Fibroblast of skin of right quadriceps (primary cell): ENCODE measurements at places on chromosomes 3 and 15.

DNA sequence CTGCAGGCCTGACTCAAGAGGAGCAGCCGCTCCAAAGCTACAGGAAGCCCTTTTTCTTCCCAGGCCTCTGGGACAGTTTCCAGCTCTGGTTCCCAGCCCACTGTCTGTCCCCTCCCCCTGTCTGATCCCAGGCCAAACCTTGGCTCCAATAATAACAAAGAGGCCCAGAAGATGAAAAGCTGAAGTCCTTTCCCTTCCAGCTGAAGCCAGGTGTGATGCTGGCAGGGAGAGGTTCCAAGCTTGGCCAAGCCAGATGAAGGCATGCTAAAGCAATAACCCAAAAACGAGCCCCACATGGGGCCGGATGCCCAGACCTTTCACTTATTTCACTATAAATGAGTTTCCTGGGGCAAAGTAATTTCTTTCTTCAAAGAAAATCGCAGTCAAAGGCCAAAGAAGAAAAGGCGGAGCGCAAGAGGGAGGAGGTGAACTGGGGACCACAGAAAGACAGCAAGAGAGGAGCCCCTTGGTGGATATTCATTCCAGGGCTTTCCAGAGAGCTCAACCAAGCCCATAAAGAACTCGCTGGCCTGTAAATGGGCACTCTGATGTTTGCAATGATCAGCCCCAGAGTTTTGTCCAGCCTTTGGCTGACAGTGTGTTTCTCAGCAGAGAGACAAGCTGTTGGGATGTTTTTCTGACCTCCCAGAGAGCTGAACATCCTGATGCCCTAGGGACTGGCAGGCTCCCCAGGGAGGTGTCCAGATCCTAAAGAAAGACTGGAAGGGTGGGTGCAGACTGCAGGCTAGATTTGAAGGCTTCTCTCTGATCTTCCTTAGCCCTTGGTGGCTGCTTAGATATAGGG is 157.6 kb downstream of the UACA start:
- peak; percentile 85 for DNase-seq

DNA sequence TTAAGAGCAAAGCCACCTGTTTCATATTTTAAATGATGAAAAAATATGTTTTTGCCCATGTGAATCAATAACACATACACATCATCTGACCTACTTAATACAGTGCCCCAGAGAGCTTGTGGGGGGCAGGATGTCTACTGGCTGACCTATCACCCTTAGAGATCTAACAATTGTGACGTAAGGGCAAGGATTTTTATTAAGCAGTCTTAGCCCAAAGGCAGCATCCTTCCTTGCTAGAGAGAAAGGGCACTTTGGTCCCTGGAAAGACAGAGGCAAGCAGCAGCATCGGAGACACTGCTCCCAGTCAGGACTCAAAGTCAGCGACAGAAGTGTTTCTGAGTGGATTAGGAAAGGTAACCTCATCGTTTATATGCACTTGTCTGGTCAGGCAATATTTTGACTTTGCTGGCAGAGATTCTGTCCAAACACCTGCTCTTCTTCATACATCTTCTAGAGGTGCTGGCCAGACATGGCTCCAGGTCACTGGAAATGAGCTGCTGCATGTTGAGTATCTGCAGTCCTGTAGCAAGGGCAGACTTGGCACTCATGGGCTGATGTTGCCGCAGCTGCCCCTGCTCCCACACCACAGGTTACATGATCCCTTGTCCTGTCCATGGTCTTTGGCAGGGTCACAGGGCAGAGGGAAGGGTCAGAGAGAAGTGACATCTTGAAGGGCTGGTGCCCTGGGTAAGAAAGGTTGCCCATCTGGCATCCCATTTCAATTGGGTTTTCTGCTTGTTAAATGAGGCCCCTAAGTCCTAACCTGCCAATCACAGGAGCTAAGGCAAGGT is 1.8 kb downstream of the CXCR6 start:
- no peak for DNase-seq

- peak; percentile 21 for DNase-seq
Measured at GRCh38 chr3:27451251-27451650, 32.9 kb downstream of the SLC4A7 start.

DNA sequence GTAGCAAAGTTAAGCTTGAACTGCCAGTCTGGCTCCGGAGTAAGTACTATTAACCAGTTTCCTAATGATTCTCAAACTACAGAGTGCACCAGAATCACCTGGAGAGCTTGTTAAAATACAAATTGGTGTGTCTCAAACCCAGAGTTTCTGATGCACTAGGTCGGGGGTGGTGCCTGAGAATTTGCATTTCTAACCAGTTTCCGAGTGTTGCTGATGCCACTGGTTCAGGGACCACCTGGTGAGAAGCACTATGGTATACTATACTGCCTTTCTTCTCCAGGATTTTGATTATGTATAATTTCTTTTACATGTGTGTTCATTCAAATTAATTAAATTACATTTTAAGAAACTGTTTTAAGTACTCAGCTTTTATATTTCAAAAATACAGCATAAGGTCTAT is 48.8 kb upstream of the PLSCR5 start:
- no peak for DNase-seq

DNA sequence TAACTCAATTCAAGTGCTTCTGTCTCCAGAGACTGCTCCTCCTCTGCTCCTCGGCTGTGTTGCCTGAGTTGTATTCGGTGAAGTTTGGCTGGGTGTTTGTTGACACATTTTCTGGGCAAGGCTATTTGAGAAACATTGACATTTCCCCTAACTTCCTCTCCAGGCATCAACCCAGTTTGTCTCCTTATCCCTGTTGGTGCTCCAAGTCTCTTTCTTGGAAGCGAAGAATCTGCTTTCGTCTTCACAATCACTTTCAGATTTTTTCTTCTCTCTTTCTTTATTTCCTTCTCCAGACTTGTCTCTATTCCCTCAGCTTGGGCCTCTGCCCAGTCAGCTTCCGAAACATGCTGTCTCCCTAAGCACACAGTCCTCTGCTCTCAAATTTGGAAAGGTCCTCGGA is 84.7 kb downstream of the ETV5 start:
- peak; percentile 15 for DNase-seq

DNA sequence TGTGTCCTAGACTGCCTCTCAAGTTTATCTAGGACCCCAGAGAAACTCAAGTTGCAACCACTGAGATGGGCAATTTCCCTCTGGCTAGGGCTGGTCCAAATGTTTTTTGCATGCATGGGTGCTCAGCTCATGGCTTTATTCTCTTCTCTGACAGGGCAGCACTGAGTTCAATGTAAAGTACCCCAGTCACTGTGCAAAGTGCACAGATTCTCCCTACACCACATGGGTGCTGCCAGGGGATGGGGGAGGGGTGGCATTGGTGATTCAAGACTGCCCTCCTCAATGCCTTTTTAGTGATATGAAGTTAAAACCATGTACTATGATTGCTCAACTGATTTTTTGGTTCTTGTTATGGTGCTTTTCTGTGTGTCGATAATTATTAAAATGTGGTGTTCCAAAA is 14.8 kb upstream of the RAD51 start:
- DNase-seq, result no peak

DNA sequence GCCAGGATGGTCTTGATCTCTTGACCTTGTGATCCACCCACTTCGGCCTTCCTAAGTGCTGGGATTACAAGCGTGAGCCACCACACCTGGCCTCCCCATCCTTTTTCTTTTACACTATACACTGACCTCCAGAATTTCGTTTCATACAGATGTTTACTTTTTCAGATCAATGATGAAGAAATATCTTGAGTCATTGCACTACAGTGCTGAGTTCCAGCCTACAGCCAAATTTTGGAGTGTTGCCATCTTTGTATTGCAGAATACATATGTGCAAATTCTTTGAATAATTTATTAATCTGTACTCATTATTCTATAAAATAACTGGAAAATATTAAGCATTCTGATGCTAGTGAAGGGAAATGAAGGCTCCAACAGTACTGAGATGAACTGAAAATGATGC is 12.5 kb downstream of the ZPLD1 start:
- peak; percentile 27 for DNase-seq

DNA sequence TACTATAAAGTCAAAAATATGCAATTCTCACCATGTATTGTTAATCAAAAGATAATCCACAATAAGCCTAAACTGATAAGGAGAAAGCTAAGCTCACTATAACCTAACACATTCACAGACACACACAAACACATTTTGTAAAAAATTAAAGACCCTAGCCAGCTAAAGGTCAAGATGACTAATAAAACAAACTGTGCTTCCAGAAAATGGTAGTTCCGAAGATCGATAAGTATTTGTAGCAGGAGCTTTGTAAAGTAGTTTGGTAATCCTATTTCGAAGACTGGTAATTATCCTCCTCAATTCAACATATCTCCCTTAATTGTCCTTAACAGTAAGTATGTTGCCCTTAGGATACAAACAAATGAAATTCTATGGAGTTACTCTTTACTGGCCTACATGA is 62.9 kb upstream of the CHMP2B start:
- no peak for DNase-seq

DNA sequence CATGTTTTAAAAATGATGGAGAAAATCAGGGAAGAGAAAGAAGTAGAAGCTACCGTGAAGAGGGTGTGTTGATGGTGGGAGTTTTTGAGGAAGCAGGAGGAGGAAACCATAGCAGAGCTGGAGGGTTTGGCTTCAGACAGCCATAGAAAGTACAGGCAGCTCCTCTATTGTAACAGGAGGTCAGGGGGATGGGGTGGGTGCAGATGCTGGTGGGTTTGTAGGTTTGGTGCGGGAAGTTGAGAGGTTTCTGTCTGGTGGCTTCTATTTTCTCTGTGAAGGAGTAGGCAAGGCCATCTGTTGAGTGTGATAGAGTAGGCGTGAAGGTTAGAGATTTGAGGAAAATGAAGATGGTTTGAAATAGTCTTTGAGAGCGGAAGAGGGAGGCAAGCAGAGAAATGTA is 97.7 kb upstream of the TBC1D5 start:
- DNase-seq, result no peak

GRCh38 chr15:70753101-70753829 is 10.1 kb downstream of the UACA start:
- no peak for DNase-seq

DNA sequence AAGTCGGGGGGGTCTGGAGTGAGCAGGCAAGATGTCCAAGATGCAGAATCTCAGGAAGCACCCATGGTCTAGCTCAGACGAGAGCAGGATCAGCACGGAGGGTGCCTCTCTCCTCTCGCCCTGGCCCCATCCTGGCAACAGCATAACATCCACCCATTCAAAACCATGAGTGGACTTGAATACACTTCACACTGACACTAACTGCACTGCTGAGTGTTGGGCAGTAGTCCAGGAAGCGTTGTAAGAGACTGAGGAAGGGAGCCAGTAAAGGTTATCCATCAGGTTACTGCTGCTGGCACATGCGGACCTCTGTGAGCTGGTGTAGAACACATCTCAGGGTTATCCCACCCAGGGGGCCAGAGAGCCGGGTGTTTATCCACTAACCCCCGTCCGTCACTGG is 131.0 kb upstream of the TOPAZ1 start:
- no peak for DNase-seq

GRCh38 chr3:42179110-42179725 is 86.8 kb downstream of the CCK start:
- DNase-seq, result peak; percentile 88
